ENCODE measurements at places on chromosomes 1 and 21. TPM values are rescaled to one million over a fixed set of nuclear protein-coding genes. Genes with fewer than 3 reads are reported as not detected.

The NAV1 gene
- 33.0 TPM for total RNA-seq

The HSD3B2 gene
- total RNA-seq, result not detected

The KNCN gene
- not detected for total RNA-seq

The DSCAM gene
- not detected for total RNA-seq

The MPZ gene
- total RNA-seq, result not detected

The UBE4B gene
- total RNA-seq, result 82.9 TPM

DNA sequence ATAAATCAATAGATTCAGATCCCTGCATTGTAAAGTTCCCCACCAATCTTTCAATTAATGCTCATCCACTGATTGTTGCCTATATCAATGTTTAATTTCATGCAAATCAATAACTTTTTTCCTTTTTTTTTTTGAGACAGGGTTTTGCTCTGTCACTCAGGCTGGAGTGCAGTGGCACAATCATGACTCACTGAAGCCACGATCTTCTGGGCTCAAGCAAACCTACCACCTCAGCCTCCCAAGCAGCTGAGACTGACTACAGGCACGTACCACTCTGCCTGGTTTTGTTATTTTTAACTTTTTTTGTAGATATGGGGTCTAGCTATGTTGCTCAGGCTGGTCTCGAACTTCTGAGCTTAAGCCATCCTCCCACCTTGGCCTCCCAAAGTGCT is 25.7 kb downstream of the DIO1 start:
- DNase-seq, result no peak

- no peak for DNase-seq
These were observed 170.6 kb downstream of the NPHP4 start for GRCh38 chr1:5821540-5822176.

DNA sequence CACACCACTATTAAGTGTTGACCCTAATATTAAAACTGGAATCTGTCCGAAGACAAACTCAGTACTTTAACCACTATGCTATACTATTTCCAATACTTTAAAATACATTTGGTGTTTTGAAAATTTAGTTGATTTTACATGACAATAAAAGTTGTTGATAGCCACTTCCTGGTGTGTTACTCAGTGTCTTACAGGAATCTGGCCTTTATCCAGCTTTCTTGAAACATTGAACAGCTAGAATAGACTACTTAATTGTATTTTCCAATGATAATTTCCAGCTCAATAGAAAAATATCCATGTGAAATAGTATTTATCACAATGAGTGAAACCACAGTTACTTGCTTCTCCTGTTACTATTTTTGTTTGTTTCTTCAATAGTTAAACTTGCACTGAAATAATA is 369.6 kb upstream of the ADGRL4 start:
- DNase-seq, result no peak

GRCh38 chr1:161791904-161792655 is 26.0 kb downstream of the ATF6 start:
- no peak for DNase-seq

DNA sequence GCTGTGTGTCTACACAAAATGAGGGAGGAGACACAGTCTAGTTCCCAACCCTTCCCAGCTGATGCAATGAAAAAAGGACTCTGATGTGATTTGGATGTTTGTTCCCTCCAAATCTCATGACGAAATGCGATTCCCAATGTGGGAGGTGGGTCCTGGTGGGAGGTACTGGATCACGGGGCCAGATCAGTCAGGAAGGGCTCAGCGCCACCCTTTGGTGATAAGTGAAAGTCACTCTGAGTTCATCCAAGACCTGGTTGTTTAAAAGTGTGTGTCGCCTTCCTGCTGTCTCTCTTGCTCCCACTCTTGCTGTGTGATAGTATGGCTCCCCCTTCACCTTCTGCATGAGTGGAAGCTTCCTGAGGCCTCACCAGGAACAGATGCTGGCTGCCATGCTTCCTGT is 63.2 kb downstream of the GNG4 start:
- no peak for DNase-seq

- DNase-seq, result no peak
These were observed 39.4 kb upstream of the UHMK1 start for GRCh38 chr1:162458236-162458635.

DNA sequence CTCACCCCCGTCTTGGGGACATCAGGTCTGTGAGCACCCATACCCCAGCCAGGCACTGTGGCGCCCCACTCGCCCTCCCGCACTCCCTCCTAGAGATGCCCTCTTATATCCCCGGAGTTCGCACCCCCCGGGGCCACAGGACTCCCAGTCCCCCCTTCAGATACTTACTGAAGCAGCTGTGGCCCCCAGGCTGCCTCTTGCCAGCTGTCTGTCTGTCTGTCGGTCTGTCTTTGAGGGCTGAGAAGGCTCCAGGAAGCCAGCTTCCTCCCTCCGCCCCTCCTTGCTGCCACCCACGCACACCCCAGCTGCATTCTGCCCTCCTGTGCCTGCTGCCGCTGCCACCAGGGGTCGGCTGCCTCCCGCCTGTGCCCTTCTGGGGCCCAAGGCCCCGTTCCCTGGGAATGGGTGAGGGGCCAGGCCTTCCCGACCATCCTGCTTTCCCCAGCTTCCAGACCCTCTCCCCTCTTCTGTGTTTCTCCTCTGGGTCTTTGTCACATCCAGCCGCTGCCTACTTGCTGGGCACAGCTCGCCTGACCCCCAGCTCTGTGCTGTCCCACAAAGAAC is at the start of gene PTPN7:
Gene PTPN7, minus strand, starts transcription at position 226 of the 564 bp plus-strand sequence. CDS start 1,200 bp downstream, outside the sequence.
- DNase-seq, result peak; percentile 66

DNA sequence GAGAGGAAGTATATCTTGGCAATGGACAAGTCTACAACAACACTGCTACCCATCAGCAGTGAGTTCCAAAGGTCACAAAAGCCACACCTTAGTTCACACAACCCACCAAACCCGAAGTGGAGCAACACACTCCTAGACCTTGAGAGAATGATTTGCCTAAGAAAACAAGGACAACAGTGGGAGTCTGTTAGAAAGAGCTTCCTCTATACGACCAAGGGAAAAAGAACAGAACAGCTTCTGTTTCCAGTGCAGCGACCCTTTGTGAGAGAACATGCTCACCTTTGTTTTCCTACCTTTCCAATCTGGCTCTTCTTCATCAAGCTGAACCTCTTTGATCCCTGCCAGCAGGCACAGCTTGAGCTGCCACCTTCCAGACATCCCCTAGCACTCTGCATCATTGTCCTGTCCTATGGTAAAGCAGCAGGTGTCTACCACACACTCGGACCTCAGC is 56.7 kb upstream of the PALMD start:
- DNase-seq, result peak; percentile 35

GRCh38 chr1:54543729-54544496 is 4.1 kb upstream of the ACOT11 start:
- DNase-seq, result no peak

DNA sequence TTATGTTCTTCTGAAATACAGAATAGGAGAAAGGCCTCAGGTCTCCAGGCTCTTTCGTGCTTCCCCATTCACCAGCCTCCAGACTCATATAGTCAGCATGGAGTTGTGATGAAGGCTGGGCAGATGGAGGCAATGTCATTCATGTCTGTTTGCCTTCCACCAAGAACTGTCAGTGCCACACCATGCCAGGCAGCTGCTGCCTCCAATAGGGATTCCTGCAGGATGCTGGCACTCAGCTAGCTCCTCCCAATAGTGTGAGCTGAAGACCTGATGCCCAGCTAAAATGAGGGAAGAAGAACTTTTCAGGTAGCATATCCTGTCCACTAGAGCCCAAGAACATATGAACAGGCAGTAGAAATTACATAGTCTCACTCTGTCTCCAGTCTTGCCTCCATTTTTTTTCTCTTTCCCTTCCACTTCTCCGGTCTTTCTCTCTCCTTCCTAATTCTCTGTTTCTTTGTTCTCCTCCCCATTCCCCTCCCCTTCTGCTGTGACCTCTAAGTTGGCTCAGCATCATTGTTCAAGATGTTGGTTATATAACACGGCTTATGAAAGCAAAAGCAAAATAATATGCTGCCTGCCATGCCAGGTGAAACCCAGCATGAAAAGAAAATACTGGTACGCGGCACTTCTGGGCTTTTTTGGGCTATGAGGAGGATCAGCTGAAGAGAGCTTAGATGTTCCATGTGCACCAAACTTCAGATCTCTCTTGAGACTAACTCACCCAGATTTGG is 17.3 kb downstream of the GLUL start:
- no peak for DNase-seq

GRCh38 chr21:43361493-43362296 is 65.2 kb downstream of the SIK1 start:
- no peak for DNase-seq

- no peak for DNase-seq
These were observed 83.5 kb downstream of the MAN1C1 start for GRCh38 chr1:25700144-25700523.

- no peak for DNase-seq
These were observed 80.3 kb upstream of the RGS4 start for GRCh38 chr1:162988869-162989268.

GRCh38 chr21:17476006-17476405 is 36.8 kb upstream of the CXADR start:
- DNase-seq, result peak; percentile 77

GRCh38 chr1:31828341-31828740 is 12.5 kb upstream of the SPOCD1 start:
- no peak for DNase-seq
